ENCODE measurements at places on chromosomes 12 and 14.
A peak's percentile ranks its signal among the peaks of the same experiment; 100 is the strongest.

- no peak for DNase-seq
Measured at GRCh38 chr12:100356644-100357223, at the start of gene SLC17A8. SLC17A8 (plus strand) TSS chr12:100357074; CDS start chr12:100357392, 318 bp downstream.

GRCh38 chr12:121223292-121224285 lies 13.7 kb downstream of the P2RX4 start:
- DNase-seq: peak; percentile 59

GRCh38 chr12:44930972-44931600 lies 55.0 kb upstream of the NELL2 start:
- DNase-seq: no peak

- no peak for DNase-seq
Measured at GRCh38 chr12:111467092-111467856, 61.6 kb downstream of the SH2B3 start.

- DNase-seq: no peak
Measured at GRCh38 chr14:41313196-41313595, 293.5 kb upstream of the LRFN5 start.

DNA sequence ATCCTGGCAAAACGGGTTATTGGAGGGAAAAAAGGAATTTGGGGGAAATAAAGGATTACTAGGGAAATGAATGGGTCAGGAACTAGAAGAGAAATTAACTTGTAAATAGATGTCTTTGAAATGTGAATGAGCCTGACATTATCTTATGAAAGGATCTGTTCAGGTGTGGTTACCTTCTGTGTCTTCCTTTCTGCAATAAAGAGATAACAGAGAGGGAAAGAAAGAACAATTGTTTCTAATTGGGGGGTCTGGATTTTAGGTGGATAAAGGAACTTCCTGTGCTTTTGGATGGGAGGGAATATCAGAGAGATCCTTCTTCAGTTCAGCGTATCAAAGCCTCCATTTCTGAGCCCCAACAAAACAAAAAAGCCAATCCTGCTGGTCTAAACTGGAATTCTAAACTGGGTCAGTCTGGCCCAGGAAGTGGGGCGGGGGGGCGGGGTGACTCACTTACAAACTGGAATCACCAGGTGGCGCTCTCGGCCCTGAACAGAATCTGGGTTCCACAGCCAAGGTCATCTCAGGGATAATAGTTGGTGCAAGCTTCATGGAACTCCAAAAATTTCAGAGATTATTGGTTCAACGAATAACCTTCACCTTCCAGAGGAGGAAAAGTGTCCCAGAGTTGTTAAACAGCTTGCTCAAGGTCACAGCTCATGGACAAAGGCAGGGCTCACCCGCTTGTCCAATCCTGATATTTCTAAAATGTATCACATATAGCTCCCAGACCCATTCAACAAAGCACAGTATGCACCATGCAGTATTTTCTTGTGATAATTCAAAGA lies 15.2 kb upstream of the PEBP1 start:
- peak; percentile 76 for DNase-seq

DNA sequence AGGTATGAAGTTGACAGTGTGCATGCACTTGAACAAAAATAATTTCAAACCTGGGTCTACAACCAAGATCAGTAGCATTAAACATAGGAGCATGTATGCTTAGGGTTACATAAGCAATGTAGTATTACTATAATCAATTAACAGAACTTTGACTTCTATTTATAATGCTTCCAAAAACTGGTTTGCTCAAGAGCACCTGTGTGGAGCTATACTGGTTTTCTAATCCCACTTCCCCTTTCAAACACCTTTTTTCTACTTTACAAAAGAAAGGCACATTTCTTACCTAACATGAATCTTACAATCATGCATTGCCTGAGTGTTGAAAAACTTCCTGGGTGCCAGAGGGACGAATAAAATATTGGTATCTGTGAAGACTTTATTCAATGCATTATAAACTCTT lies 72.7 kb downstream of the EFCAB11 start:
- no peak for DNase-seq

DNA sequence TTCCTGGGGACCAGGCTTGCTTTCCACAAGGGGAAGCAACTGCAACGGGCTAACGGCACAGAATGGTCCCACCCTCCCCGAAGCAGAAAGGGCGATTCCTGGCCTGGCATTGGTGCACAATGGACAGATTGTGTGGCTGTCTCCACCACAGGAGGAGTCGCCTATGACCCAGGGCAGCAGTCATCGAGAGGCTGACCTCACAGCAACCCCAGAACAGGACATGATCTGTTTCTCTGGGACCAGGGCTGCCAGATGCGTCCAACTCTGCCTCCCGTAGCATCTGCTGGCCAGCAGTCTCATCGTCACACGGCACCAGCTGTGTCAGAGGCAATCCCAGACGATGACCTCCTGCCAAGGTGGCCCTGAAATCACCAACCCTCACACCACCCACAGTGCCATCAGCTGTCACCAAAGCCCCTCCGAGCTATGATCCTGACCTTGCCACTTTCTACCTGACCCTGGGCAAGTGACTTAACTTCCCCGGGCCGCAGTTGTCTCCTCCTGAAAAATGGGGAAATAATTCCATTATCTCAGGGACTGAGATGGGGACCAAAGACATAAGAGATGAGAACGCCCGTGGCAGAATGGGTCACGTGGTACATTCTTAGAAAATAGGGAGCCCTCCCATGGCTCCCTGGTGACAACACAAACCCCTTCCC lies 86.7 kb downstream of the CHGA start:
- DNase-seq: no peak

DNA sequence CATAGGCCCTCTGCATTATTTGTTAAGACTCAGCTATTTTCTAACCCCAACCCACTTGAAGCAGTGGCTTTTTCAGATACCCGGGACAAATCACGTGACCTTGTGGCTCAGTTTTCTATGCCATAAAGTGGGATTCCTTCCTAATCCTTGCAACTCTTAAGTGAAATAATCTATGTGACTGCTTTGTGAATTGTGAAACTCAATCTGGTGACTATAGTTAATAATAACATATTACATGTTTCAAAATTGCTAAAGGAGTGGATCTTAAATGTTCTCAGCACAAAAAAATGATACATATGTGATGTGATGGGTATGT lies 17.3 kb downstream of the EML1 start:
- no peak for DNase-seq

- no peak for DNase-seq
Measured at GRCh38 chr12:66127650-66128049, 2.9 kb downstream of the LLPH start.

DNA sequence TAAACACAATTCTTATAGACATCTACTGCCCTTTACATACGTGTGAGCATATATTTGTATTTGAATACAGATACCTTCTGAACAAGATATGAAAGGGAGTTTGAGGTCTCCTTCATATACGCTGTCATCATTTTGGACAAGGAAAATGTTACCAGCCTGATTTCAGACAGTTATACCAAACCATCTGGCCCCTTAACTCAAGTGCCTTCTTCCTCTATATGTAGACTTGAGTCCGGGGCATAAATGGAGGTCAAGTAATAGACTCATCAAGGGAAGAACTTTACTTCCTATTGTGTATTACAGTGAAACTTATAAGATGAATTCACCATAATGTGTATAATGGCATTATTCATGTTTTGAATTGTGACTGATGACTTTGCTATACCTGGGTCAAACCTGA lies 52.2 kb downstream of the FAR2 start:
- DNase-seq: no peak

- no peak for DNase-seq
Measured at GRCh38 chr14:64758691-64759554, 54.7 kb downstream of the PLEKHG3 start.

DNA sequence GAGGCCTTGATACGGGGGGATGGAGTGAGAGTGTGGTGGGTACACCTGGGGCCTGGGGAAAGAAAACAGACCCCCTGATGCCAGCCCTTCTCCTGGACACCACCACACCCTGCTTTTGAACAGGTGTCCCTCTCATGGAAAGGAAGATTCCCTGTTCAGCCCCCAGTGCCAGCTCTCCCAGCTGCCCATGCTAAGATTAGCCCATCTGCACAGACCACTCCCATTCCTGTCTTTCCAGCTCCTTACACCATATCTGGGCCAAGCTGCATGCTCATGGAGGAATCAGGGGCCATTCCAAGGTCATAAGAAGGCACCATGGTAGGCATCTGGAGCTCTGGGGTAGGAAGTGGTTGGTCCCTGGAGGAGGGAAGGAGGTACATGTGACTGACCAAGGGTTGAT lies 9.6 kb downstream of the NAB2 start:
- no peak for DNase-seq

GRCh38 chr12:123483602-123484248 lies 25.8 kb downstream of the SNRNP35 start:
- DNase-seq: peak; percentile 41

DNA sequence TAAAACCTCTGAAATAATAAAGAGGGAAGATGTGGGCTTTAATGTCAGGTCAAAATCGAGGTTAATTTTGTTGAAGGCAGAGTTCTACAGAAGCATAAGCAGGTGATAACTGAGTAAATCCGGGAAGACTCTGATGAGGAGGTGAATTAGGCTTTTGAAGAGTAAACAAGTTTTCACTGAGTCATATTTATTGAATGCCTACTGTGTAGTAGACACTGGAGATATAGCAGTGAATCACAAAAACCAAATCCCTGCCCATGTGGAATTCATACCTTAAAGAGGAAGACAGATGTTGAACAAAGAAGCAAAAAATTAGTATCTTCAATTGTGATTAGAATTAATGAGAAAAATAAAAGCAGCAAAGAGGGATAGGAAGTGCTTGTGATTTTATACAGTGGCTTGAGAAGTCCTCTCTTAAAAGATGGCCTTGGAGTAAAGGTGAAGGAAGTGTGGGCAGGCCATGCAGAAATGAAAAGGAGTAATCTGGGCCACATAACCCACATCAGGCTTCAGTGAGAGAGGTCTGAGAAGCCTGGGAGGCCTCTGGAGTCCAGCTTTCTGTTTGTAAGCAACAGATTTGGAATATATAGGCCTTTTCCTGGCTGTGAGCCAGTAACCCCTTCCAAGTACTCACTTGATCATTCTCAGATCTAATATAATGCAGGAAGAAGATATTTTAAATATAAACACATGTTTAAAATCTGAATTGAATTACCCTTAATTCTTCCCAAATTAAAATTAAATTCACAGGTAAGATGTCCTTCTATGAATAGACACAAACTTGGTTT lies 46.7 kb downstream of the BHLHE41 start:
- no peak for DNase-seq

GRCh38 chr12:132171968-132172521 lies 27.8 kb downstream of the NOC4L start:
- no peak for DNase-seq

DNA sequence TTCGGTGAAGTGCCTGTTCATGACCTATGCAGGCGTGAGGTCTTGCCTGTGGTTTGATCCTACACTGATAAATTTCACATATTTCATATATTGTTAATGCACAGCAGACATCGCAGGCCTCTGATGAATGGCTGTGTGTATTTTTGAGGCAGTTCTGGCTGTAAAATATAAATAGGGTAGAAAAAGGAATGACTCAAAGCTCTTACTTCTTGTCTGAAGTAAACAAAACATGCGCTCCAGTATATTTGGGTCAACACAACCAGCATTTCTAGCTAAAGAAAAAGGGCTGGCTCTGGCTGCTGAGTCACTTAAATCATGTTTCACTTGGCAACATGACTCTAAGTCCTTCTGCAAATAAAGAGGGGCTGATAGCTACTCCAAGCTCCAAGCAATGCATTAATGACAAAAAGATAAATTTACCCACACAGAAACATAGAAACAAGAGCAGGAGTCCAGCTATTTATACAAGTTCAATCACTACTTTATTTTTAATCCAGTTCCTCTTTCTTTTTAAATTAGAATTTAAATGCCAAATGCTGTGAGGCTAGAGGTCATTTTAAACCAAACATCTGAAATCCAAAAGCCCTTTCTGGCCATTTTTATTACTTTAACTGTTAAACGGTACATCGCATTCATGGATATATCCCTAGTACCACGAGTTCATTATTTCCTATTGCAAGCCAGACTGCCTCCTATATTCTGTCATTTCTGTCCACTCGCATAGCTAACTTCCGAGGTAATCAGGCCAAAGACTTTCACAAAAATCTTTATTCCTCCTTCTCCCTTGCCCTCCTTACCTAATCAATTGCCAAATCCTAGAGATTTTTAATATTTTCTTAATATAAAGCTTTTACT lies 54.3 kb upstream of the TMCC3 start:
- no peak for DNase-seq

DNA sequence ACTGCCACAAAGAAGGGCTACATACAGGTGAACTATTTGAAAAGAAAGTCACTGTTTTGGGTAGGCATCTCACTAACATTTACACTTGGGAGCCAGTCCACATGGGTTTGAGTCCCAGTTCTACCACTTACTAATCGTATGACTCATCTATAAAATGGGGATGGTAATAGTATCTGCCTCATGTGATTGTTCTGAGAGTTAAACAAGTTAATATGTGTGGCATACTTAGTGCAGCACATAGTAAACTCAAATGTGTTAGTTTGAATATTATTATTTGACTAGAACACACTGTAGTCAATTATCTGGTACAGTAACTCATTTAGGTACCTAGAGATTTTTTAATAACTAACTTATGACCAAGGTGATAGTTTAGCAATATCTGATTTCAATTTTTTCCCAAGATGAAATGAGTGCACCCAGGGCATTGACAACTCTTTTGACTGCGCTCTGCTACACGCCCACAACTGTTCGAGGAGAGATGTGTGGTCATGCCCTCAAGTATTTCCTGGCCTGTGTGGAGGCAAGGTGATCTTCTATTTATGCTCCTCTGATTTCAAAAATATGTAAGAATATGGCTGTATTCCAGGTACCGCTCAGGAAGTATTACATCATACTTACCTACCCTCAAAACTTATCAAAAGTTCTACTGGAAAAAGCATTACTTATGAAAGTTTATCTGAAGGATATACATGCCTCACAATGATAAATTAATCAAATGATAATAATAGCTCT lies 210.6 kb upstream of the EGLN3 start:
- DNase-seq: no peak

- DNase-seq: no peak
Measured at GRCh38 chr12:55789893-55790292, 27.6 kb downstream of the SARNP start.

DNA sequence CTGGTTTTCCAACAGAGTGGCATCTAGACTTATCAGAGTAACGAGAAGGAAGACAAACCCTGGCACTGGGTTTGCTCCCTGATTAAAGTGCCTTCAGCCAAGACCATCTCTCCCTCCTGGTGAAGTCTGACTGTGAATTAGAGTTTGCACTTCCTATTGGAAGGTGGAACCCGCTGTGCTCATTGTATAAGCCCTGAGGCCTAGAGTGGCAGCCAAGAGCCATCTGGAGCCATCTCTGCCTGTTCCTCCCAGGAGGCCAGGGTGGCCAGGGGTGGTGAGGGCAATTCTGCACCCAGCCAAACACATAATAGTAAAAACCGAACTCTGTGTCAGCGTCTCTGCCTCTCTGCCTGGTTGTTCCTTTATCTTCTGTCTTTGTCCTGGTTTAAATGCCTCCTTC lies 25.0 kb downstream of the MFAP5 start:
- DNase-seq: no peak

GRCh38 chr14:82855912-82856391 lies 1322.3 kb upstream of the SEL1L start:
- DNase-seq: no peak

All from activated T-cell treated with anti-CD3 and anti-CD28 coated beads, Interleukin-2, amount 50 U/mL, for 24 hours (primary cell).